ENCODE measurements at places on chromosomes 16 and 17.

DNA sequence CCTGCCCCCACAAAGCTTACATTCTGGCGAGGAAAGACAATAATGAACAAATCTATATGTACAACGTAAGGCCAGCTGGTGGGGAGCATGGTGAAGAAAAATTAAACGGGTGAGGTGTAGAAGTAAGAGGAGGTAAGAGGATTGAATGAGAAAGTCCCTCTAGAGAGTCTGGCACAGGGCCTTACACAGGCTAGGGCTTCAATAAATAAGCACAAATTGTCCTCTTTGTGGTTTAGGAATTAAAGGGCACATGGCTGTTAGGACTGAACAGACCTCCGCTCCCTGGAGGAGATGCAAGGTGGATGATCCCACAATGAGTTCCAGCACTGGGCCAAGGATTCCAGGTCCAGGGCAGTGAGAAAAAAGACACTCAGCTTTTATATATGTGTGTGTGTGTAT, 43.1 kb upstream of the HAPSTR1 start:
- DNase-seq, result no peak

DNA sequence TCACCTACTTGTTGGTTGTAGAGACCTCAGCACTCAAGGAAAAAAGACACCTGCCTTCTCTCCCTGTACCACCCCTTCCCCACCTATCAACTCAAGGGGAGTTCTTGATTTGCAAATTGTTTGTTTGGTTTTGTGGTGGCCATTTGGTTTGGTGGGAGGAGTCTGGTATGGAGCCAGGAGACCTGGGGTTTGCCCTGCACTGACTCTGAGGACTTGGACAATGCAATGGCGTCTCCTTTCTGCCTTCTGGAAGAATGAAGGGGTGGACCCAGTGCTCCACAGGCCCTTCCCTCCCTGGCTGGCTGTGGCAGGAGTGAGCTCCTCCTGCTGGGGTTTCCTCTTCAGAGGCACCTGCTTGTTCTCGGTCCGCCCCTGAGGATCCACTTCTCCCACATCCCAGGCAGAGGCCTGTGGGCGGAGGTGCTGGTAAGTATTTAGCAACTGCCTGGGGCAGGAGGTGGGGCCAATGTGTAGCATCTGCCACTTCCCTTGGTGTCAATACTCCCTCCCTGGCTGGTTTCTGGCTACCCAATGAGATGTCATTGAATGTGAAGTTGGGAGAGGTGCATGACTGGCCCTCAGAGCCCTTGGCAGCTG, 164.5 kb downstream of the NTN1 start:
- no peak for DNase-seq

GRCh38 chr17:58079300-58080033, 3.8 kb upstream of the DYNLL2 start:
- DNase-seq, result no peak

- DNase-seq, result no peak
These were observed 56.1 kb upstream of the MED9 start for GRCh38 chr17:17420561-17421269.

GRCh38 chr16:56038564-56039098, 152.7 kb upstream of the GNAO1 start:
- DNase-seq, result no peak

DNA sequence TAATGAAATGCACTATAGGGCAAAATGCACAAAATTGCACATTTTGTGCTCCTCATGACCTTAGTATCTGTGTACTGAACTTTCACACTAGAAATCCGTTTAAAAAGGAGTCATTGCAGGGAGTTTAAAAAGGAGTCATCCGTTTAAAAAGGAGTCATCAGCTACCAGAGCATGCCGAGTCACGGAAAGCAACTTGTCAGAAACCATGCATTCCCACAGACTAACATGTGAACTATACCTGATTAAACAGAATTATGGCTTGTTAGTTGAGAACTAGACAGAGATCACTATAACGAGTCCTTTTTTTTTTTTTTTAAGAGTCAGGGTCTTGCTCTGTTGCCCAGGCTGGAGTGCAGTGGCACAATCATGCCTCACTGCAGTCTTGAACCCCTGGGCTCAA, 35.9 kb downstream of the SLC6A4 start:
- no peak for DNase-seq

DNA sequence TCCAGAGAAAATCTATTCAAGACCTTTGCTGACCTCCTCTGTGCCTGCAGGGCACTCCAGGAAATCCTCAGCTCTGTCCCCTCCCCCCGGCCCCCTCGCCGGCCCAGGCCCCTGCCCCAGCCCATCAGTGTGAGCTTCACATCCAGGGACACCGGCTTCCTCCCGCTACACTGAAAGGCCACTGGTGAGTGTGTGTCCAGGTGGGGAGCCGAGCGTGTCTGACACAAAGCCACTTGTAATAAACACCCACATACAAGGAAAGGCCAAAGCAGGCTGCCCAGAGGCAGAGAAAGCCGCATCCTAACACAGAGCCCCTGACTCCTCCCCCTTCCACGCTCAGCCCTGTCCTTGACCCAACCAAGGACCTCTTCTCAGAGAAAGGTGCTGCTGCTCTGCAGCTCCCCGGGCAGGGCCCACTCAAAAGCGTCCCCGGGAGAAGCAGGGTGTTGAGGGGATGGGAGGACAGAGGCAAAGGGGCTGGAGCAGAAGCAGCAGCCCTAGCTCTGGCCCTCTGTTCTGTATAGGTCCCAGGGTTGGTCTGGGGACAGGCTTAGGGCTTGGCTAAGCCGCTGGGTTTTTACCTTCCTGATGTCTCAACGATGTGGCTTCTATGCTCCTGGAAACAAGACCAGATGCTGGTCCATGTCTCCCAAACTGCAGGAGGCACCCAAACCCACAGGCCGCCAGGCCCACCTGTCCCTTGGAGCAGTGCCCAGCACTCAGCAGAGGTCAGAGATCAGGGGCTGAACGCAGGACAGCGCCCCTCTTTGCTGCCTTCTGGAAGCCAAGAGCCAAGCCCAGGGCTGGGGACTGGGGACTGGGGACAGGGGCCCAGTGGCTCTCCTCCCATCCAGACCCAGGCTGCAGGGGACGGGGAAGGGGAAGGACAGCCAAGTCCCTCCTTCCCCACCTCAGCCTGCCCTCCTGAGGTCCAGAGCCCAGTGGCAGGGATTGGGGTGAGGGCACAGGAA, 15.3 kb downstream of the MNT start:
- no peak for DNase-seq

DNA sequence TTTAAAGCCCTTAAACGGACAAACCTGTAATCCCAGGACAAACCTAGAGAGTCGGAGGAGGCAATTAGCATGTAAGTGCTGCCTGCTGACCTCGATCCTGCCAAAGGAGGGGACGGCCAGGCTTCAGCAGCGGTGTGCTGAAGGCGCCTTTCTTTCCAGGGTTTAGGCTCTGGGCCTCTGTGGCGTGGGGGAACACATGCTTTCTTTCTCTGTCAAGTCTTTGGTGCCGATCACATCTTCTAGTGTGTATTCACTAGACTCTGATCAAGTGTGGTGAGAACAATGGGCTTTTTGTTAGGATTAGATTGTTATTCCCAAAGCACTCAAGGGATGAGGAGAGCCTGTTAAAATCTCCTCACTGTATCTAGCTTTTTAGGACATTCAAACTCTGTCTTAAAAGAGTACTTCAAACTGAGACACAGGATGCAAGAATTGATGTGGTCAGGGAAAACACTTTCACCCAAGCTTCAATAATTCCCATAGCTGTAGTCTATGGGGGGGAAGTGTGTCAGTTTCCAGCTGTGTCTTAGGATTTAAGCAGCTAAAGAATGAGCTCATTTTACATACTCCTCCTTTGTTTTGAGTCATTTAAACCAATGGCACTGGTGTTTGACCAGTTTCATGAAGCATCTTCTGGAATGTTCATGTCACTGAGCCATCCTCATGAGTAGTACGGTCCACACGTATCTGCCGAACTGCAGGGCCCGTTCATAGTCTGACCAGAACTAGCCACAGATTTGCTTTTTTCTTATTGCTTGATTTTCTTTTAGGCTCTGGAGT, 51.2 kb downstream of the RPA1 start:
- no peak for DNase-seq

DNA sequence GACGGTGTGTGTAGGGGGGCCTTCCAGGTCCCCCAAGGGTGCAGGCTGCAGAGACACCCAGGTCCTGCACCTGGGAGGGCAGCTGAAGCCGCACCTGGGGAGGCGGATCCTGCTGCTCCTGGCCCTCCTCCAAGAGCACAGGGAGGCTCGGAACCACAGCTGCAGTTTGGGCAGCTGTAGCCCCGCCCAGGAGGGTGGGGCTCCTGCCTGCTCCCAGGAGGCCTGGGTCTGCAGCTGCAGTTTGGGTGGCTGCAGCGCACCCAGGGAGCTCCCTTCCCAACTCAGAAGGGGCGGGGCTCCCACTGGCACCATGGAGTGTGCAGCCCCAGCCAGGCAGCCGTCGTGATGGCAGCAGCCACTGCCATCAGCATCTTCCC, 69.4 kb upstream of the NKD1 start:
- no peak for DNase-seq

GRCh38 chr16:80025236-80025635, 424.7 kb upstream of the MAF start:
- no peak for DNase-seq

DNA sequence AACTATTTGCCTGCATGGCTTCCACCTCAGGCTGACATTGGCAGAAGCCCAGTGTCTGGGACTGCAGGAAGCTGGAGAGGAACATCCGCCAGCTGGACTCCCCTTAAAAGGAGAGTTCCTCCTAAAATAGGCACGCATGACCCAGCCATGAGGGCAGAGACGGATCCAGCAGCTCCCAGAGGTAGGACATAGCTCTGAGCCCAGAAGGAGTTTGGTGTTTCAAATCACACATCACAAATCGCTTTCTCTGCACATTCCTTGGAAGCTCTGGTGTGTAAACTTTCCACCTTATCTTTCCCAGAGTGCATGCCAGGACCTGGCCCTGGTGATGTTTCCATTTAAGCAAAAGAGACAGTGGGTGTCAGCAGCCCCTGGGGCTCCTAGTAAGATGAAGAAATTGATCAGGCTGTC, 231.1 kb upstream of the CDH5 start:
- no peak for DNase-seq
